ENCODE measurements at places on chromosomes 12 and 14.

GRCh38 chr14:61346221-61346620, 24.8 kb downstream of the PRKCH start:
- H3K4me3 ChIP-seq: no peak overlapping the region
- no peak for DNase-seq
- peaks cover 20% of the 10 kb centered on the region for H3K4me1 ChIP-seq
- H3K36me3 ChIP-seq: no peaks in the 10 kb centered on the region

DNA sequence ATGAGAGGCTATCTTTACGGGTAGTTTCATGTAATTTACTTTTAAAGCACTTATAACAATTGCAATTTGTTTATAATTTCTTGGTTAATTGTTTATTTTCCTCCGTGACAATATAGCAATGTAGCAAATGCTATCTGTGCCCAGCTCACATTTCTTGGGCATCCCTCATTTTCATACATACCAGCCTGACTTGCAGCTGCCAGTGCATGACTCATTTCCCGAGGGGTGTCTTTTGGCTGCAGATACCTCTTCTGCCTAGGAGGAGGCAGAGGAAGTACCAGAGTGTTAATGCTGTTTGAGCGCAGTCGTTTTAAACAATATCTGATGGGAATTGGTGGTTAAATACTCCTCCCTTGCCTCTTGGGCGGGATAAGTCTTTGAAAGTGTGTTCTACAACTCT, 104.2 kb upstream of the ABCD2 start:
- no peak overlapping the region for H3K27ac ChIP-seq
- H3K27me3 ChIP-seq: no peaks in the 10 kb centered on the region
- no peak overlapping the region for H3K4me3 ChIP-seq

DNA sequence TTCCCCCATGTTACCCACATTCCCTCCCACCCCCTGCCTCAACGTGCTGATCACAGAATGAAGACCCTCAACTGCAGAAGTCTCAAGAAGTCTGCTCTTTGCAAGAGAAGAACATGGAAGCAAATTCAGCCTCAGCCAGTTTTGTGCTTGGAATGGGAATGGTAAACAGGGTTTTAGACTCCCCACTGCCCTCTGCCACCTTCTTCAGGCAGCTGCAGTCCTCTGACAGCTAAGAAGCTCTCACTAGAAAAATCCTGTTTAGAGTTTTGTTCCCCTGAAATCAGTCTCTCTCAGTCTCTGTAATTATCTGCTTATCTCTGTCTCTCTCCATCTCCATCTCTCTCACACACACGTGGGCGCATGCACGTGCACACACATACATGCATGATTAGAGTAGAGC, 85.4 kb downstream of the CRACR2A start:
- H3K27ac ChIP-seq: no peak overlapping the region
- H3K36me3 ChIP-seq: no peaks in the 10 kb centered on the region
- H3K4me3 ChIP-seq: no peak overlapping the region
- DNase-seq: no peak
- no peaks in the 10 kb centered on the region for H3K4me1 ChIP-seq

GRCh38 chr12:121866331-121866730, 7.7 kb upstream of the HPD start:
- no peaks in the 10 kb centered on the region for H3K4me1 ChIP-seq
- no peak overlapping the region for H3K27ac ChIP-seq
- H3K36me3 ChIP-seq: no peaks in the 10 kb centered on the region
- H3K4me3 ChIP-seq: no peak overlapping the region
- no peaks in the 10 kb centered on the region for H3K27me3 ChIP-seq

DNA sequence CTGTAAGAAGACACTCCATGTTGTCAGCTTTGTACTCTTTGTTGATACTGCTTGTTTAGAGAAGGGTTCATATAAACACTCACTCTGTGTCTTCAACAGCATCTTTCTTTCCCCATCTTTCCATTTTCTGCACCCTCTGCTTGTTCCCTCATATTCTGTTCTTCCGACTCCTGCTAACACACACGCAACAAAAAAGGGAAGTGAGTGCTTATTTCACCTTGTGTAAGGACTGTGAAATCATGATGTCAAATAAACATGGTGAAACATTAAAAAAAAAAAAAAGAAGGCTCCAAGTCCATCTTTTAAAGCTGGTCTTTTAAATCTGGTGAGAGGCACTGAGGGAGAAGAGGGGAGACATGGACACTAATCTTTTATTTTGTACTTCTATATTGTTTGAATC, 145.4 kb downstream of the RPAP3 start:
- H3K4me1 ChIP-seq: no peaks in the 10 kb centered on the region
- H3K36me3 ChIP-seq: no peaks in the 10 kb centered on the region
- no peak for DNase-seq

DNA sequence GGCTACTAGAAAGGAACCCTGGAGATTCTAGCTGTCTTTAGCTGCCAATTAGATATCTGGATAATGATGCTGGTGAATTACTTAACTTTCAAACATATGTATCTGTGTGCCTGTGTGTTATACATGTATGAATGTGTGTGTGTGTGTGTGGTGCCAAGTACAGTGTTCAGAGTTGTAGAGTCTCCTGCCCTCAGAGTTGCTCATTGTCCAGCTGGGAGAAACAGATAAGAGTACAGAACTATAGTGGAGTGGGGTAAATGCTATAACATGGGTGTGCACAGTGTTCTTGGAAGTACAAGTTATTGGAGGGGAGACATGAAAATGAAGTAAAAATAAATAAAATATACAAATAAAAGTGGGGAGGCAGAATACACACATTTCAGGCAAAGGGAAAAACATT, 23.6 kb upstream of the ADAM20 start:
- no peaks in the 10 kb centered on the region for H3K27me3 ChIP-seq
- H3K4me1 ChIP-seq: no peaks in the 10 kb centered on the region
- DNase-seq: no peak
- no peaks in the 10 kb centered on the region for H3K36me3 ChIP-seq

DNA sequence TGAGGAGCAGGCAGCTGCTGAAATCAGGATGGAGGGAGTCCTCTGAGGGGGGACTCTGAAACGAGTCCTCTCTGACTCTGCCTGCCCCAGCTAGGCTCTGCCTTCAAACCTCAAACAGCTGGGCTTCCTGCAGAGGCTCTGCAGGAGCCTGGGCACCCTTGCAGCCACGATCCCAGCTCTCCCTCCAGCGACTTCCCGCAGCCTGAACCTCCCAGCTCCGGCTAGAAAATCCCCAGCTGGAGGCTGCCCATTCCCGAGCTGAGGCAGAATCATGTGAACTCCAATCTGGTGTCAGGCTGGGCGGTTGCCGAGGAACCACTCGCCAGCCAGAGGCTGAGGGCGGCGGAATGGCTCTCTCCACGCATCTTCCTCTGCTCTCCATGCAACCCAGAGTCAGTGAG, at the start of gene GPR68:
Gene GPR68, minus strand, starts transcription at position 204 of the 401 bp plus-strand sequence. CDS start 9,654 bp downstream, outside the sequence.
- no peaks in the 10 kb centered on the region for H3K27me3 ChIP-seq
- no peaks in the 10 kb centered on the region for H3K4me1 ChIP-seq
- H3K36me3 ChIP-seq: no peaks in the 10 kb centered on the region

DNA sequence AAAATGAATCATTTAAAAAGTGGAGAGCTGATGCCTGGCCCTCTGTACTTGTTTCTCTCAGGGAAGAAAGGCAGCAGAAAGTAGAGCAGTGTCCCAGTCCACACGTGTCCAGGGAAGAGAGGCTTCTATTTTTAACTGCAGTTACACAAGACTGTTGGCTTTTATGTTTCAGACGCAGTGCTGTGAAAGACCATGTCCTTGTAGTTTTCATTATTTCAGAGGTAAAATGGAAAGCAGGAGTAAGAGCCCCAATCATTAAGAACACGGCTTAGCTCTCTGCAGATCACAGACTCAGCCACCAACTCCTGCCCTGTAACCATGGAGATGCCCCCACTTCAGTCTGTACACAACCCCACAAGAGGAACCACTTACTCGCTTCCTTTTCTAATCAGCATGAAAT, 336.3 kb downstream of the DAD1 start:
- no peak overlapping the region for H3K27ac ChIP-seq
- no peaks in the 10 kb centered on the region for H3K27me3 ChIP-seq
- no peaks in the 10 kb centered on the region for H3K36me3 ChIP-seq
- no peak overlapping the region for H3K4me3 ChIP-seq
- no peaks in the 10 kb centered on the region for H3K4me1 ChIP-seq

- no peaks in the 10 kb centered on the region for H3K36me3 ChIP-seq
- H3K4me3 ChIP-seq: no peak overlapping the region
- peaks cover 6% of the 10 kb centered on the region for H3K4me1 ChIP-seq
- no peaks in the 10 kb centered on the region for H3K27me3 ChIP-seq
These were observed 21.4 kb downstream of the TMEM132C start for GRCh38 chr12:128288357-128288756.

DNA sequence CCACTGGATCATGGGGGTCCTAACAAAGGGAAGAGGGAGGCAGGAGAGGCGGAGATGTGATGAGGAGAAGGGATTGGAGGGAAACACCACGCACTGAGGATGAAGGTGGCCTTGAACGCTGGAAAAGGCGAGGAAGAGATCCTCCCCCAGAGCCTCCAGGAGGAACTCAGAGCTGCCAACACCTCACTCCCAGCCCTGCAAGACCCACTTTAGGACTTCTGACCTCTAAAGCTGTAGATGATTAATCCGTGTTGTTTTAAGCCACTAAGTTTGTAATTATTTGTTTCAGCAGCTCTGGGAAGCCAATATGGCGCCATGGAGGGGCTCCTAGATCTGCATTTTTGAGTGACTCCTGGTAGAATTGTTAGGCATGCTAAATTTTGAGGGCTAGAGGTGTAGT, 74.6 kb upstream of the CEP83 start:
- no peak overlapping the region for H3K4me3 ChIP-seq
- H3K27ac ChIP-seq: no peak overlapping the region
- no peaks in the 10 kb centered on the region for H3K36me3 ChIP-seq
- no peaks in the 10 kb centered on the region for H3K27me3 ChIP-seq
- peaks cover 7% of the 10 kb centered on the region for H3K4me1 ChIP-seq

DNA sequence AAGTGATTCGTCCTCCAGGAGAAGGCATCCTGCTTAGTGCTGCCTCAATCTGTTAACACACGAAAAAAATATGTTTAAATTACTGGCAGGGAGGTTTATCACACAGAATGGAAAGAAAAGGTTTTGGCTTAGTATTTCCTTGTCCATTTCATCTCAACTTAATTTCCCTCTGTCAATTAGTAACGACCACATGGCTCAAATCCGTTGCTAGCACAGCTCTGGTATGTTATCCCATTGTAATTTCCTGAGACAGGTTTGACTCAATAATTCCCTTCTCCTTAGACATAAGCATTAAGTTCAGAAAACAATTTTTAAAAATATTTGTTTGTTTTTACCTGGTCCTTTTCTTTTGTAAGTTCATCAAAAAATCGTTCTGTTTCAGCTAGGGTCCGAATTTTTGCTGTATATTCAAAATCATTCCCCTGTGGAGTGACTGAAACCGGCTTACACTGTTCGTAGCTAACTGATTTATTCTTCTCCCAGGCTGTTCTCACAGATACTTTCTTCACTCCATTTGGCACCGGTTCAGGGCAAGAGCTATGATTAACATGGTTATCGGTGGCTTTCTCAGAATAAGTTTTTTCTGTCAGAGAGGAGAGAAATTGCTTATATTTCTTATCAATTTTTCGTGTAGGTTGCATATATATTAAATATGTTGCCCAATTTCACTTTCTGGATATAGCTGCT, 10.1 kb upstream of the PITPNM2 start:
- no peak overlapping the region for H3K27ac ChIP-seq
- no peaks in the 10 kb centered on the region for H3K27me3 ChIP-seq
- peaks cover 50% of the 10 kb centered on the region for H3K36me3 ChIP-seq
- no peak overlapping the region for H3K4me3 ChIP-seq
- DNase-seq: no peak
- H3K4me1 ChIP-seq: no peaks in the 10 kb centered on the region

GRCh38 chr12:56358836-56359532, 923 bp downstream of the STAT2 start:
- peak; percentile 40 for DNase-seq
- H3K4me3 ChIP-seq: peak overlapping the region; percentile 74
- no peaks in the 10 kb centered on the region for H3K27me3 ChIP-seq
- peak overlapping the region; percentile 95 for H3K27ac ChIP-seq
- H3K4me1 ChIP-seq: peaks cover 20% of the 10 kb centered on the region
- H3K36me3 ChIP-seq: peaks cover 27% of the 10 kb centered on the region

DNA sequence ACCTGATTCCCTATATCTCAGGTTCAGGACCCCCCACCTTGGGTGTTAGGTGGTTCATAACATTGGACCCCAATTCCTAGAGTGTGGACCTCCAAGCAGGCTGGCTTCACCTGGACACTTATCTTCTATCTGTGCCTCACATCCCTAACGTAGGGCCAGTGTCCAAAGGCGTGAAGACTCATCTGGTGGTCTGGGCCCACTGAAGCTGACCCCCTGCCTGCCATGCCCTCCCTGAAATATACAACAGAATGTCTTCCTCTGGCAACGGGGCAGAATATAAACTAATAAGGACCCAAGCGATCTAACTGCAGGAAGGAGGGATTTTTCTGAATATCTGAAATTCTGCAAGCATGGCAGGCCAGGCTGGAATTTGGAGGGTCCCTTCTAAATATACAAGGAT, 5.6 kb downstream of the HOXC13 start:
- H3K4me3 ChIP-seq: no peak overlapping the region
- H3K27ac ChIP-seq: no peak overlapping the region
